Type B pancreatic cell (in vitro differentiated cells): ENCODE measurements at places on chromosomes 4 and X.

DNA sequence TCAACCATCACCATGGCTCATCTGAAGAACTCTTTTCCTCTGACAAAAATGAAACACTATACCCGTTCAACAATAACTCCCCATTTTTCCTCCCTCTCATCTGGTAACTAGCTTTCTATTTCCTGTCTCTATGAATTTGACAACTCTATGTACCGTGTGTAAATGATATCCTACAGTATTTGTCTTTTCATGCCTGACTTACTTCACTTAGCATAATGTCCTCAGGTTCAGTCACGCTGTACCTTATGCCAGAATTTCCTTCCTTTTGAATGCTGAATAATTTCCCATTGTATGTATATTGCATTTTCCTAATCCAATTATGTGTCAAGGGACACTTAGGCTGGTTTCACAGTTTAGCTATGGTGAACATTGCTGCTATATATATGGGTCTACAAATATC is 18.2 kb downstream of the MAGEA9 start:
- no peak for DNase-seq

DNA sequence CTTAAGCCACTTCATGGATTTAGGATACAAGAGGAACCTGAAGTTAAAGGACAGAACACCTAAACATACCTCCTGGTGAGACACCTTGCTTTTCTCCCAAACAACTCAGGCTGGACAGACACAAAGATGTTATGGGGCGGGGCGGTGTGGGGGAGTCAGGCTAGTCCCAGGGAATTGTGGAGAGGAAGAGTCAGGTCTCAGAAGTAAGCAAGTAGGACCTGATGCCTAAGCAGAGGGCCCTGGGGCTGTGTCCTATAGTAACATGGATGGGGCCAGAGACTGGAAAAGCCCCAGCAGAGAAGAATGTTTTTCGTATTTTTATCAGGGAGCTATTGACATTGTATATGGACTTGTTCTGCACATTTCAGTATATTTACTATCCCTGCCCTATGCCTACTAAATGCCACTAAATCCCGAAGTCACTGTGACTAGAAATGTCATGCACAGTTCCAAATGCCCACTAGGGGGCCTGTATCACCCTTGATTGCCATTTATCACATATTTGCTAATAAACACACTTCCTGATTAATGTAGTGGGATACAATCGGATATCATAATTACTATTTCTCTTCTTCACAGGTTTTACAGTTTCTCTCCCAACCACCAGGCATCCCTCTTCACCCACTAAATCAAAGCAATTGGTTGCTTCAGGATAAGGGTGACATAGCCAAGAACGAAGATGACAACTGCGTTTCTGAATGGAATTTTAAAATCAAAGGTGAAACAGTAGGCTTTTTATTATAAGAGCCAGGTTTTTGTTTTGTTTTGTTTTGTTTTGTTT is 23.8 kb upstream of the ARHGAP10 start:
- DNase-seq: no peak

DNA sequence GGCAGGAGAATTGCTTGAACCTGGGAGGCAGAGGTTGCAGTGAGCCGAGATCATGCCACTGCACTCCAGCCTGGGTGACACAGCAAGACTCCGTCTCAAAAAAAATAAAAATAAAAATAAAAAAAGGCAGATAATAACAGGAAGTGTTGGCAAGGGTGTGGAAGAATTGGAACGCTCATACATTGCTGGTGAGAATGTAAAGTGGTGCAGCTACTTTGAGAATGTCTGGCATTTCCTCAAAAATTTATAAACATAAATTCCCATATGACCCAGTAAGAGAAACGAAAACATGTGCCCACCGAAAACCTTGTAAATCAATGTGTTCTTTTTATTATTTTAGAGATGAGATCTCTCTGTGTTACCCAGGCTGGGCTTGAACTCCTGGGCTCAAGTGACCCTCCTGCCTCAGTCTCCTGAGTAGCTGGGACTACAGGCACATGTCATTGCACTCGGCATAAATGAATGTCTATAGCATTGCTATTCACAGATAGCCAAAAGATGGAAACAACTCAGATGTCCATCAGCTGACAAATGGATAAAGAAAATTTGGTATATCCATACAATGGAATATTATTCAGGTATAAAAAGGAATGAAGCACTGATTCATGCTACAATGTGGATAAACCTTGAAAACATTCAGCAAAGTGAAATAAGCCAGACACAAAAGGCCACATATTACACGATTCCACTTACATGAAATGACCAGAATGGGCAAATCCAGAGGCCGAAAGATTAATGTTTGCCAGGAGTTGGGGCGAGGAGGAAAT is 63.7 kb upstream of the PLAC1 start:
- no peak for DNase-seq

- DNase-seq: no peak
These were observed 69.7 kb downstream of the CXXC4 start for GRCh38 chr4:104424989-104425388.

GRCh38 chr4:26217961-26218676 is 102.7 kb upstream of the RBPJ start:
- DNase-seq: no peak

DNA sequence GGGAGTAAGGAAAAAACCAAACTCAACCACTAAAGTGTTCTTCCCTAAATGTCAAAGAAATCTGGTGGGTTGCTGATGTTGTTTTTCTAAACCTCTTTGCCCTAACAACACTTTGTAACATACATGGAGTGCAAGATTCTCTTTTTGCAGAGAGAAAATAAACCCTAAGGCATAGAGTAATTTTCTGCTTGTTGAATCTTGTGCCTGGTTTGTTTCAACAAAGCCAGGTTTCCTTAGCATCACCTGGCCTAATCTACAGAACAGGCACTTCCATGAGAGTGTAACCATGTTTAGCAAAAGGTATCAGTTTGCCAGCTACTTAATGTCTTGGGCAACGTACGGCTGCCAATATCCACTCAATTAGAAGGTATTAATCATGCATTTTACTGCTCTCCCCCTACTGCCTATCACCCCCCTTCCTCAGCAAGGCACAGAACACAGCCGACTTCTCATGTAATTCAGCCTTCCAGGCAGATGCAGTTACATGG is 219.2 kb downstream of the MAML3 start:
- no peak for DNase-seq

DNA sequence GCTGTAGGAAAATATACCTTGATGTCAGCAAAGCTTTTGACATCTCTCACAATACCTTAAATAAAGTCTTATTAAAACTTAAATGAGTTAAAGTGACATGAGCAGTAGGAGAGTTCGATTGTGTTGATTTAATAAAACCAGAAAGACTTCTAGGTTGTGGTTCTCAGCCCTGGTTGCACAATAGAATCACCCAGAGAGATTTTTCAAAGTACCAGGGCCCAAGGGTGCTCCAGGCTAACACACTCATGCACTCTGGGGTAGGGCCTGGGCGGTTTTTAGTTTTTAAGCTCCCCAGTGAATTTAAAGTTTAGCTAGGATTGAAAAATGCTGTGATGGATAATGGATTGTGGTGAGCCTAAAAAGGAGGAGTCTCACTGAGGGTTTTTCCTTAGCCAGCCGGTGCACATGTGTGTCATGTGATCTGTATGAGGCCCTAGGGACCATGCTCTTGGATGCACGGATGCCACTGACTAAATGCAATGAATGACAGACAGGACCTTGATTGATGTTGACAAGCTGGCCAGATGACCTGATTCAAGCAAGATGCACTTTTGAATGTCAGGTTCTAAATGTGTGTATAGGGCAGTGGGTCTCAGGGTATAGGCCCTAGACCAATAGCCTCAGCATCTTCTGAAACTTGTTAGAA is 185.0 kb downstream of the PTTG2 start:
- no peak for DNase-seq

DNA sequence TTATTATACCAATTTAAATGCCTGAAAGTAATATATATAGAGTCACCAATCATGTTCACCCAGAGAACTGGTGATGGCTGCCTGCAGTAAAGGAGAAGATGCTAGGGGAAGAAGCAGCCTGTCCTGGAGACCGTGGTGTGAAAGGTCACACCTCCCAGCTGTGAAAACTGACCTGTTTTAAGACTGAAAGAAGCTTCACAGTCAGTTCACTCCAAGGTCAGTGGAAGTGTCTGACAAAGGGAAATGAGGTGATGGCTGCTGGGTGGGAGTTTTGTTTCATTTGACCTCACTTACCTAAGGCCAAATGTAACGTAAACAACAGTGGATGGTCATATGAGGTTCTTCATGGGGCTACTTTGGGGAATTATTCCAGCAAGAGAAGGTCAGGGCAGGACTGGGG is 352.1 kb upstream of the GATB start:
- no peak for DNase-seq

DNA sequence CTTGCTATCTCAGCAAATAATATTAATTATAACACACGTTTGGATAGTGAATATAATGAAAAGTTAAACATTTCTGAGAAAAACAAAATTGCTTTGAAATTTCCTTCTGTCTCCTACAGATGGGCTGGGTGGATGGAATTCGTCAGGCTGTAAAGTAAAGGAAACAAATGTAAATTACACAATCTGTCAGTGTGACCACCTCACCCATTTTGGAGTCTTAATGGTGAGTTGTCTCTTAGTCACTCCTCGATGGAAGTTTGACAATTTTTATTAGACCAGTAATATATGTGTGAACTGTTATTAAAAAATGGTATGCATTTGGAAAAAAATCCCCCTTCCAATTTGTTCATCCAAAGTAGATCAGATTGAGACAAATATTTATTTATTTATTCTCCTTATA is 92.5 kb upstream of the BRS3 start:
- no peak for DNase-seq

GRCh38 chr4:118974758-118975157 is 86.1 kb downstream of the SYNPO2 start:
- no peak for DNase-seq

GRCh38 chr4:69984030-69984443 is 11.7 kb upstream of the STATH start:
- no peak for DNase-seq

- DNase-seq: no peak
These were observed 204.2 kb upstream of the GPRIN3 start for GRCh38 chr4:89511776-89512175.
